ENCODE measurements at places on chromosomes 2 and 18.

DNA sequence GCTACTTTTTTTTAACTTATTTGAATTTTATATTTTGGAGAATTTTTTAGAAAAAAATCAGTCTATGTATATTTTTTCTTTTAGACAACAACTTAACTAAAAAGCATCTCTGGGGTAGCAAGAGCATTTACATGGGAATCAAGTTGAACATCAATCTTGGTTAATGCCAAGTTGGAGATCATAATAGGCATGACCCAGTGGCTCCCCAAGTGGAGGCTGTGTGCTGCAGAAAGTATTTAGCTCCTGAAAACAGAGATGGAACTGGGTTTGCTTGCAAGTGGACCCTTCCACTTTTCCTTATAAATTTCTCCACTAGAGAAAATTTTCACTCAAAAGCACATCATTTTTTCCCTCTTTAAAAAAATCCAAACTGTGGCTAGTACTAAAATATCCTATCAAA, 23.9 kb upstream of the CAVIN2 start:
- DNase-seq, result no peak

DNA sequence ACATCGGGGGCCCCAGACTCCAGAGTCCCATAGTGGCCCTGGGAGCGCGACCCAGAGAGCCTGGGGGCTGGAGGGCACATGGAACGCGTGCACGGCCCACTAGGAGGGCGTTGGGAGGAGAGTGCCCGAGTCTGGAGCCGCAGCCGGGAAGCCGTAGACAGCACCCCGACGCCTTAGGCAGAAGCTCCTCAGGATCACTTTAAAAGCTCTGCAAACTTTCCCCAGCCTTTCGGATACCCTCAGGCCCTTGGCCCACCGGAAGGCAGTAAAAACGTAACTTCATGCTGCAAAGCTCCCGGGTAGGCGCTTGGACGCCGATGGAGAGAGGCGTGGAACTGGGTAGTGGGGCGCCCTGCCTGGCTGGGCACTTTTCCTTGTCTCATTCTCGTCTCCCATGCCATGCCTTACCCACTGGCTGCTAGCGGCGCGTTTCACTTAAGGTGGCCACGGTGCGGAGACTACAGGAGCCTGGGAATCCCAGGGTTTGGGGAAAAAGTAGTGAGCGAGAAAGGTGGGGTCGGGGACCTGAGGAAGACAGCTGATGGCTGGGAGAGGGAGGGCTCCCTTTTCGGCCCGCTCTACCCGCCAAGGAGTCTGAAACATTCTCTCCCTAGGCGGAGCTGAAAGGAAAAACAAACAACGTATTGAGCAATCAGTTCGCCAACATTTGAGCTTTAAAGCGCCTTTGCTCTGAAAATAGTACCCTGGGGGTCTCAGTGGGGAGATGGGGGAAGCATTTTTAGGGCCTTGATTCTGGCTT, 141.8 kb downstream of the MEIS1 start:
- DNase-seq, result peak; percentile 71

- no peak for DNase-seq
Measured at GRCh38 chr2:65092791-65093190, 36.6 kb downstream of the CEP68 start.

GRCh38 chr18:78721238-78721875, 258.3 kb upstream of the SALL3 start:
- no peak for DNase-seq

DNA sequence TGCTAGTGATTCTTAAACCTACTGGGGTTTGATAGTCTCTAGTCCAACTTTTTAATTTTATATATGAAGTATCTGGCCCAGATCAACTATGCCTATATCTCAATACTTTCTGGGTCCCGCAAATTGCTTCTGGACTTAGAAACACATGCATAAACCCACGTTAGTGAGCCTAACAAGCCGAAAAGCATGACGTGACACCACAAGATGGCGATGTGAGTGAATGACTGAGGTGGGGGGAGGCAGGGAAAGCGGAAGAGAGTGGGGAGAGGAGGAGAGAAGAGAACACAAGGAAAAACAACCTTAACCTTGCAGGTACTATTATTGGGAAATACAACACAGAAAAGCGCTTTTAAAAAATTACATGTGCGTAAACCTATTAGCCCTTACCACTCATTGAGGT, 13.8 kb downstream of the PDIA6 start:
- no peak for DNase-seq

- peak; percentile 37 for DNase-seq
Measured at GRCh38 chr2:237161189-237161588, 75.5 kb downstream of the COPS8 start.

DNA sequence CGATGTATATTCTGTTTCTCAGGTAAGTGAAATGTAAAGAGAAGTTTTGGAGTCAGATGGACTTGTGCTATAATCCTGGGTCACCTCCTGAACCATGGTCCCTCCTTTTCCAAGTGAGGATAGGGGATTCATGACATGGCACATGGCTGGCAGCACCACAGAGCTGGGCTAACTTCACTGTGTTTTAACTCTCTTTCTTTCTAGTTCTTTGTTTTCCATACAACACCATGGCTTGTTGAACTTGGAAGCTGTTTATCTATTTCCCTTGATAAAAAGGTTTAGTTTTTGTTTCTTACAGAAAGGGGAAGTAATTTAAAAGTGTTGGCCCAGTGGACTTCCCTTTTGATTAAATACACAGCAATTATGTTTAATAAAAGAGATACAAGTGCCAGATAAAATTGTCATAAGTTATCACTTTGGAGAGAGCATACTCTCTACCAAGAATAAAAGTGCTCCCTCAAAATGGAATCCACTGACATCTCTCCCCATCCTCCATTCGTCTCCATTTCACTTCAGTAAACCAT, 90.4 kb downstream of the PLCL1 start:
- no peak for DNase-seq

DNA sequence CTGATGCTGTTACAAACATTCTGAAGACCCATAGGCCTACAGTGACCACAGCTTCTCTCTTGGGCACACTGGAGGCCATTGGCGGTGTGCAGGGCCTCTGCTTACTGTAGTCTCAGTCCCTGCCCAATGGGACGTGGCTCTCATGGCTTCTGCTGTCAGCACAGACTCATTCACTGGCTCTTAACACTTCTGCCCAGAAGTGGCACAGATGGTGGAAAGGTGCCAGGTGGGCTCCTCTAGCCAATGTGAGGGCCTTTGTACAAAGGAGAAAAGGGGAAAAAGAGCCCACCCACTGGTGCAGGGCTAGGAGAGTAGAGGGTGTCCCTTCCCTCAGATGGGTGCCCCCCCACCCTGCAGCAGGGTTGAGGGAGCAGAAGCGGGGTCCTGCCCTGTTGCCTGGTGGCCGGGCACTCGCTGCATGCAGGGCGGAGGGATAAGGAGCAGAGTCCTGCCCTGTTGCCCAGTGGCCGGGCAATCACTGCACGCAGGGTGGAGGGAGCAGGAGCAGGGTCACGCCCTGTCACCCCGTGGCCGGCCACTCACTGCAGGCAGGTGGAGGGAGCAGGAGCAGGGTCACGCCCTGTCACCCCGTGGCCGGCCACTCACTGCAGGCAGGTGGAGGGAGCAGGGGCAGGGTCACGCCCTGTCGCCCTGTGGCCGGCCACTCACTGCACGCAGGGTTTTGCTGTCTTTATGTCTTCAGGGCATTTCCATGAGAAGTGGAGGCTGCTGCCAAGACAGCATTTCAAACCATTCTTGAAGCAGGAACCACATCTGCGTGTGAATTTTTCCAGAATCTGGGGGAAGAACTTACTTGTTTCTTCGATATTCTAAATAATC, 20.0 kb downstream of the LRRFIP1 start:
- no peak for DNase-seq

GRCh38 chr2:160287476-160287875, 87.4 kb upstream of the ITGB6 start:
- no peak for DNase-seq

- DNase-seq, result peak; percentile 55
Measured at GRCh38 chr2:27303093-27304025, 4.9 kb downstream of the UCN start.

- DNase-seq, result no peak
Measured at GRCh38 chr2:151862700-151863099, 34.5 kb upstream of the ARL5A start.

GRCh38 chr2:138744713-138745112, 35.5 kb downstream of the NXPH2 start:
- DNase-seq, result peak; percentile 22

- DNase-seq, result no peak
Measured at GRCh38 chr2:58436872-58437271, 195.7 kb upstream of the FANCL start.

DNA sequence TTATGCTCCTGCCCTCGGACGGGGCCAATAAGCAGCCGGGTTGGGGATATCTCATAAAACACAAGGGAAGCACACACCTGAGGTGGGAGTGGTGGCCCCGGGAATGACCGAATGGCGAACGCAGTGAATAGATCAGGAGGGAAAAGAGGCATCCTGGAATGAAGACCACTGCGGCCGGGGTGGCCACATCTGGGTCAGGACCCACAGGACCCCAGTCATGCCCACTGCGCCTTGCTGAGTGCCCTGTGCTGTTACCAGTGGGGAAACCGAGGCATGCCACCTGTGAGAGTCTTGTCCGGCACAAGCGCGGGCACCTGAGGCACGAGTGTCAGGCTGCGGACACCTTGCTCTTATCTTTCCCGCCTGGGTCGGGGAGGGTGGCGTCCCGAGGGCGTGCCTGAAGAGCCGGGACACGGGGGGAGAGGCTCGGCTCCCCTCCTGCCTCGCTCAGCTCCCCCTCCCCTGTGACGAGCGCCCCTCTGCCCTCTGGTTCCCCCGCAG, 1.6 kb downstream of the PDCD1 start:
- DNase-seq, result no peak

DNA sequence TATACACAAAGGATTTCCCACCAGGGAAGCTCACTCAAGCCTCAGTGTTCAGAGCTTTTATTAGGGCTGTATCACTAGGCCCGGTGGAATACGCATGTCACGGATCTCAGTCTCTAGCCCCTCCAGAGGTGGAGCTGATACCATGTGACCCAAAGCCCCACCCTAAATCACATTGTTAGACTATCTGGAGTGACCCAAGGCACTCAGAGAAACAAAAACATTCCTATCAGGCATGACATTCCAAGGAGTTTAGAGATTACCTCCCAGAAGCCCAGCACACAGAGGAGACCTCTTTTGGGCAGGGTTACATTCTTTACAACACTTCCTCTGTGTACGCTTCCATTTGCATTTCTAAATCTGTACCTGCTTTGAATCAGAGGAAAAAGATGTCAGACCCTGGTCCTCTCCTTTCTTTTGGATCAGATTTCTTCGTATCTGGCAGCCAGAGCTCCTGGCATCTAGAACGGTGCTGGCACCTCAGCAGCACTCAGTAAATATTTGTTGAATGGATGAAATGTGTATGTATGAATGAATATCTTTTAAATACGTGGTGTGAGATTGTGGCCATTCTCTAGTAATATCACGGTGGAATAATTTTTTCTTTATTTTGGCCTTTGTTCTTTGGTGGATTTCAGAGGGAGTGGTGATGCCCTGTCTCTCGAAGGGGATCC, 37.7 kb upstream of the SMAD2 start:
- peak; percentile 35 for DNase-seq

GRCh38 chr18:63980896-63981460, 11.1 kb downstream of the SERPINB8 start:
- DNase-seq, result no peak

DNA sequence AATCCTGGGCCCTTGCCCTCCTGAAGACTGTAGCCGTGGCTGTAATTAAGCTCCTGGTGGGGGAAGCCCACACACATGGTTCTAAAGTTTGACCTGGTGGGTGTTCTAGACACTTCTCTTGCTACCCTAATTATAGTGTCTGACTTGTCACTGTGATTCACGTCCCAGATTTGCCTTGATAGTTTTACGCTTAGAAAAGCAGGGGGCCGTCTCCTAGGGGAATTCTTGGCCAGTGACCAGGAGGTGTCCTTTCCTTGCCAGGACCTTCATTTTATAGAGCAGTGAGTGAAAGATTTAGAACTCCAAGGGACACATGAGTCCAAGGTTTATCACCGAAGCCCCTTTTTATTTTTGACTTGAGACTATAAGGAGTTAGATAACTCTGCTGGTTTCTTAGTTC, 9.0 kb downstream of the TMEM214 start:
- peak; percentile 11 for DNase-seq

GRCh38 chr18:1438458-1438910, 533.8 kb downstream of the ADCYAP1 start:
- DNase-seq, result no peak

- DNase-seq, result no peak
Measured at GRCh38 chr2:119679526-119679837, 481 bp downstream of the TMEM177 start.

DNA sequence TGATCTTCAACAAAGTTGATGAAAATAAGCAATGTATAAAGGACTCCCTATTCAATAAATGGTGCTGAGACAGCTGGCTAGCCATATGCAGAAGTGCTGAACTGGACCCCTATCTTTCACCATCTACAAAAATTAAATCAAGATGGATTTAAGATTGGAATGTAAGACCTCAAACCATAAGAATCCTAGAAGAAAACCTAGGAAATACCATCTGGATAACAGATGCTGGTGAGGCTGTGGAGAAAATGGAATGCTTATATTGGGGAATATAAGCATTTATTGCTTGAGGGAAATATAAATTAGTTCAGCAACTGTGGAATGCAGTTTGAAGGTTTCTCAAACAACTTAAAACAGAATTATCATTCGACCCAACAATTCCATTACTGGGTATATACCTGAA, 89.6 kb downstream of the GCA start:
- DNase-seq, result no peak

DNA sequence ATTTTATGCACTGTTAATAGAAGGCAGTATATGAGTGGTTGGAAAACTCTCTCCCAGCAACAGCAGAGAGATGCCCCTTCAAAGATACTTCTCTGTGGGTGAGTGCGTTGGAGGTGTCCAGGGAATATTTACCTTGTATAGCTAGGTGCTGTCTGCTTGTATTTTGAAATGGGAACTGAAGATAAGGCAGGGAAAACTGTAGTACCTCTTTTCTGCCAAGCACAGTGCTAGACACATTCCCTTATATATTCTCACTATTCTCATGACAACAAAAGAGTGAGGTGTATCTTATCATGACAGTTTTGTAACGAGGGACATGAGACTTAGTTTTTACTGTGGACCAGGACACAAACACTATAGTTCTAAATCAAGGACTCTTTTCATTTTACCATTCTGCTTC, 2.1 kb downstream of the TTC39C start:
- DNase-seq, result no peak

GRCh38 chr2:129859175-129859574, 120.3 kb upstream of the RAB6C start:
- DNase-seq, result no peak

DNA sequence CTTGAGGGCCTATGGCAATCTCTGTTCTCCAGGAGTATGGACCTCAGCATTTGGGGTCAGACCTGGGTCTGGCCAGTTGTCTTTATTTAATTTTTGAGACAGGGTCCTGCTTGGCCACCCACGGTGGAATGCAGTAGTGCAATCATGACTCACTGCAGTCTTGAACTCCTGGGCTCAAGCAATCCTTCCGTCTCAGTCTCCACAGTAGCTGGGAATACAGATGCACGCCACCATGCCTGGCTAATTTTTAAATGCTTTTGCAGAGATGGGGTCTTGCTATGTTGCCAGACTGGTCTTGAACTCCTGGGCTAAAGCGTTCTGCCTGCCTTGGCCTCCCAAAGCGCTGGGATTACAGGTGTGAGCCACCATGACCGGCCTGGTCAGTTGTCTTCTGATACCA, 46.4 kb upstream of the INHBB start:
- DNase-seq, result no peak

- no peak for DNase-seq
Measured at GRCh38 chr2:224669449-224669848, 46.7 kb downstream of the CCDC195 start.
